Keratinocyte (primary cell): ENCODE measurements at places on chromosomes 7 and 10.

DNA sequence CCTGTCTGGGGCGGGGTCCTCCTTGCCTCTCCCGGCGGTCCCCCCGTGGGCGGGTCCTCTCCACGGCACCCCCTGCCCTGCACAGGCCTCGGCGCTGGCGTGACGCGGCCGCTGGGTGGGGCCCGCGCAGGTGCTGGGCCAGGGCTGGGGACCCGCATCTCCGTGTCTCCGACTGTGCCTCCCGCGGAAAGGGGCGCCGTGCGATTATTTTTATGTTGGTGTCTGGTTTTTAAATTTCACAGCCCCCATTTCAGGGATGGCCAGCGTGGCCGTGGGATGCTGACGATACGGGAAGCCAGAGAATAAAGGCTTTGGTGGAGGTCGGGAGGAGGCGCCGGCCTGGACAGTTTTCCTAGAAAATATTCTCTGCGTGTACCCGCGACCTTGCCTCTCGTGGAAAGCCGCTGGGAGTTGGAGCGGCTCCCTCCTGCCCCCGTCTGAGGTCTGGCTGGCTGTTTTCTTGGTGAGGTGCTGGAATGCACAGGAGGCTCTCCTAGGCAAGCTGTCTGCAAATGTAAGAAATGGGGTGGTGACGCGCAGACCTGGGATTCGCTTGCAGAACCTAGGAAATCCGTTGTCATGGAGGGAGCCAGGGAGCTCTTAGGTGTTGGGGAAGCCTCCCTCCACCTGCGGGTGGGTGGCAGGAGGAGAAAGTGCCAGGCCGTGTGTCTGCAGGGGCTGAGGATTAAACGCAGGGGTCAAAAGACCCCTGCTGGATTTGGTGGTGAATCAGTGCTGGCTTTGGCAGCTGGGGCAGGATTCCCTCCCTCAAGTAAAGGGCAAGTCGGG, 28.7 kb upstream of the JAKMIP3 start:
- H3K4me3 ChIP-seq: peak overlapping the region; percentile 32
- no peak overlapping the region for H3K27ac ChIP-seq
- H3K36me3 ChIP-seq: no peaks in the 10 kb centered on the region

- H3K4me3 ChIP-seq: no peak overlapping the region
- H3K27ac ChIP-seq: no peak overlapping the region
- no peaks in the 10 kb centered on the region for H3K36me3 ChIP-seq
- no peaks in the 10 kb centered on the region for H3K27me3 ChIP-seq
- peaks cover 10% of the 10 kb centered on the region for H3K4me1 ChIP-seq
Measured at GRCh38 chr7:47988496-47989386, 9.3 kb upstream of the HUS1 start.

DNA sequence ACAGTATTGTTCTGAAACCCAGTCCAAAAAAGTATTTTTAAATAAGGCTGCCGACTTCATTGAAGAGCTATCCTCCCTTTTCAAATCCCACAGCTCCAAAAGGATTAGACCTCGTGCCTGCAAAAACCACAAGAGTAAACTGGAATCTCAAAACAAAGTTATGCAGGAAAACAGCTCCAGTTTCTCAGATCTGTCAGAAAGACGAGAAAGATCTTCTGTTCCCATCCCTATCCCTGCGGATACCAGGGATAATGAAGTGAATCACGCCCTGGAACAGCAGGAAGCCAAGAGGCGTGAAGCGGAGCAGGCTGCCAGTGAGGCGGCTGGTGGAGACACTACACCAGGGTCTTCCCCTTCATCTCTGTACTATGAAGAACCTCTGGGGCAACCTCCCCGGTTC, 12.6 kb downstream of the MYPN start:
- no peaks in the 10 kb centered on the region for H3K4me1 ChIP-seq
- H3K36me3 ChIP-seq: no peaks in the 10 kb centered on the region
- H3K4me3 ChIP-seq: no peak overlapping the region
- no peak for DNase-seq
- no peak overlapping the region for H3K27ac ChIP-seq

GRCh38 chr10:50635286-50635685, 11.5 kb upstream of the SGMS1 start:
- H3K27me3 ChIP-seq: no peaks in the 10 kb centered on the region
- H3K4me1 ChIP-seq: no peaks in the 10 kb centered on the region
- H3K36me3 ChIP-seq: no peaks in the 10 kb centered on the region
- H3K4me3 ChIP-seq: no peak overlapping the region
- H3K27ac ChIP-seq: no peak overlapping the region

DNA sequence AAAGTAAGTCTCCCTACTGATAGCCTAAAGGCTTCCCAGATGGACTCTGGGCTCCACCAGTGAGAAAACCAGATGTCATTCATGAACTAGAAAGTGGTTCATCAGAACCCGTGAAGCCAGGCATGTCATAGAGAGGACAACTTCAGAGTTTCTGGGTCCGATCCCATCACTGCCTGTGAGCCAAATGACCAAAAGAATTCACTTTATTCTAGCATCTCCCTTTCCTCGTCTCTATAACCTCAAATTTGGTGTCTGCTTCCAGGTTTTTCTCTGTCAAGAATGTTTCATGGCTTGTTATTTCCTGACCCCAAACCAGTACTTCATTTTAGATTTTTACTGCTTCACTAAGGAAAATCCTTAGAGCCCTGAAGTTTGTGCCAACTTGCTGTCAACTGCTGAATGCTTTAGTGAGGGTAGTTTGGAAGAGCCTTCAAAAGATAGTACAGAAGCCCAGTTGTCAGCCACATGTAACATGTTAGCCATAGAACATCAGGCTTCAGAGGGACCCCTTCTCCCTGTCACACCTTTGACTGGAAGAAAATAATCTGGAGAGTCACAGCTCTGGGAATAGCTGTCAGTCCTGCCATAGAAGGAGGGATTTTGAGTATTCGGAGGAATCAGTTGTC, 34.0 kb downstream of the ITGB8 start:
- no peak for DNase-seq
- H3K36me3 ChIP-seq: no peaks in the 10 kb centered on the region
- H3K4me1 ChIP-seq: peaks cover 24% of the 10 kb centered on the region
- H3K27ac ChIP-seq: peak overlapping the region; percentile 57

GRCh38 chr10:90983914-90984549, 63.1 kb upstream of the ANKRD1 start:
- DNase-seq: no peak
- H3K36me3 ChIP-seq: no peaks in the 10 kb centered on the region
- no peak overlapping the region for H3K27ac ChIP-seq
- H3K4me1 ChIP-seq: no peaks in the 10 kb centered on the region
- H3K27me3 ChIP-seq: peaks cover 16% of the 10 kb centered on the region

GRCh38 chr7:148419856-148420832, 170.4 kb upstream of the C7orf33 start:
- no peak overlapping the region for H3K27ac ChIP-seq
- DNase-seq: no peak

DNA sequence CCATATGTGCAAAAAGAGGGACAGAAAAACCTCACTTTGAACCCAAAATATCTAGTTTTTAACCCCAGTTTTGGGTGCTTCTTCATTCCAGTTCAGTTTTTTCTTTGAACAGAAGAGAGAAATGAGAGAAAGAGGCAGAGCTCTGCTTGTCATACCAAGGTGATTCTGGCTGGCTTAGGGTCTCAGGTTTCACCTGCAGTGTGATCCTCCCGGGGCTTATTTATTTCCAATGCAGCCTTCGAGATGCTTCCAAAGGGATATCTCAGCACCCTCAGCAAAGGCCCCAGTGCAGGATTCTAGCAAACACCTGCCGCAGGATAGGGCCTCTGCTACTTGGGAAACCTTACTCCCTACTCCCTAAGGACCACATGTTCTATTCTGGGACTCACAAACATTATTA, 131.3 kb downstream of the WDR11 start:
- no peak for DNase-seq
- H3K36me3 ChIP-seq: no peaks in the 10 kb centered on the region
- no peak overlapping the region for H3K27ac ChIP-seq
- peaks cover 14% of the 10 kb centered on the region for H3K4me1 ChIP-seq

DNA sequence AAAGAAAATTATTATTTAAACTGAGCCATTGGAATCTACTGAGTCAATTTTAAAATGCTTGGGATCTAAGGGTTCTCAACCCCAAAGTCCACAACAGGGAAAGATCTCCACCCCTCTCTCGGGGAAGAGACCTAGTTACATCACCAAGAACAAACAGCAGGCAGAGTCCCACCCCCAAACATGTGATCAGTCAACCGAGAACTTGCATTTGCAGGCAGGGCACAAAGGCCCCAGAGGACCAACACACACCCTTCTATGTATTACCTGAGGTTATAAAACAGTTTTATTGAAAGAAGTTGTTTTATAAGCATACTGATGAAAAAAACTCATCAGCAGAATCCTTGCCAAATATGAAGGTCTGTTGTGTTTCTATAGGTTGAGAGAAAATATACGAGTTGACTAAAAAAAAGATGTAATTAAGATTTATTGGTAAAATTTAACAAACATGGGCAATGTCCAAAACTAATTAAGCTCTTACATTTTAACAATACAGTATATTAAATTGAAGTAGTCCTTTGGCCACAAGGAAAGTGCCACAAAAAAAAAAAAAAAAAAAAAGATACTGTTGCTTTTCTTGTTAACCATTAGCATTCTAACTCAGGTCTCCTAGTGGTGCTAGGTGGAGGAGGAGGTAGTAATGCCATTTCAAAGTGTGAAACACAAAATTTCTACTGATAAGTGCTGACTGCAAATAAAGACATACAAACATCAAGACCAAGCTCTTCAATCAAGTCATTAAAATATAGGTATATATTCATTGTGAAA, 975 bp upstream of the USP54 start:
- H3K27me3 ChIP-seq: no peaks in the 10 kb centered on the region
- H3K27ac ChIP-seq: no peak overlapping the region
- no peak for DNase-seq
- peaks cover 10% of the 10 kb centered on the region for H3K4me1 ChIP-seq
